H1 (cell line): ENCODE measurements at places on chromosomes 3 and 15.

- no peak for DNase-seq
Measured at GRCh38 chr3:122902326-122902725, 107.5 kb downstream of the SLC49A4 start.

DNA sequence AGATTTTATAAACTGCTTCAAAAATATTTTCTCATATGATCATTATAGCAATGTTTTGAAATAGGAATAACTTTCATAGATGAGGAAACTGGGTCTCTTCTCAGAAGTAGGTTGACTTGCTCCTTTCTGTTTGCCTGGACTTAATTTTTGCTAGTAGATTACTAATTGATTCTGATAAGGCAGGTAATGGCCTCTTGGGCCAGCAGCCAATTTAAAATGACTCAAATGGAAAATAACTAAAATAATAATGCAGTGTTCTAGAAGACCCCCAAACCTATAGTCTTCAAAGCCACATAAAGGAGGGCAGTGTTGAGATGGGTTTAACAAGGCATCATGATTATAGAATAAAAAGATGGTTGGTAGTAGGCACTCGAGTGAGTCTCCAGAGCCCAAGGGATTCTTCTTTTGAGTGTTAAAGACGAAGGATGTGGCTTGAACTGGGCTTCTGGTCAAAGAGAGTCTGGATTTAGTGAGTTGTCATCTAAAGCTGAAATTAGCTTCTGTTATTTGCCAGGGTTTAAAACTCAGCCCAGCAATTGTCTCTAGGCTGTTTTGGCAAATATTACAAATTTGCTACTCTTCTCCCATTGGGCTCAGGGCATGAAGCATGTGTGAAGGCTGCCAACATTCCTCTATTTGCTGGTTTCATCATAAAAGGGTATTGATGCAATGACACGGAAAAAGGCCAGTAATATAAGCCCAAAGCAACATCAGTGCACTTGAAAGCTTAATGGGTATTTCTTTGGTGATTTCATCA lies 297.1 kb upstream of the MEIS2 start:
- no peak for DNase-seq

- DNase-seq, result no peak
Measured at GRCh38 chr3:13417166-13417947, 2.8 kb downstream of the NUP210 start.

- DNase-seq, result no peak
Measured at GRCh38 chr15:55475842-55476241, 32.2 kb downstream of the DNAAF4 start.

GRCh38 chr3:195040094-195040493 lies 230.9 kb downstream of the XXYLT1 start:
- DNase-seq, result no peak

DNA sequence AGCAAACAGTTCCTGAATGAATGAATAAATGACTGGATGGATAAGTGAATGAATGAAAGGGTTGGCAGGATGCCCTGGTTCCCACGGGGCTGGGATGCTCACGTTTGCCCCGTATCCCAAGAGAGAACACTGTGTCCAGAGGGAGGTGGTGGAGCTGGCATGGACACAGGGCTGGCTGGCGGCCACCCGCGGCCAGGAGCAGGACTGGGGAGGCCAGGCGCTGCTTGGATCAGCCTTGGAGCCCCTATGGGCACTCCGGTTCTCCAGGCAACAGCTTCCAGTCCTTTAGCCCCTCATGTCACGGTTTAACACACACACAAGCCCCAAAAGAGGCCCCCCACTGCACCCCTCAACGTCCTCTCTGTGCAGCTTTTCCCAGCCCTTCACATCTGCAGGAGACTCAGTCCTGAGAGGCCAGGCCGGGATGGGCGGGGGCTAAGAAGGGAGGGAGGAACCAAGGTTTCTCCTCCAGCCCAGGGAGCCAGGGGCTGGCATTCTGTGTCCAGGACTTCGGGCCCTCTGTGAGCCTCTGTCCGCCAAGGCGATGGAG lies 86.0 kb upstream of the ALDH1L1 start:
- no peak for DNase-seq

DNA sequence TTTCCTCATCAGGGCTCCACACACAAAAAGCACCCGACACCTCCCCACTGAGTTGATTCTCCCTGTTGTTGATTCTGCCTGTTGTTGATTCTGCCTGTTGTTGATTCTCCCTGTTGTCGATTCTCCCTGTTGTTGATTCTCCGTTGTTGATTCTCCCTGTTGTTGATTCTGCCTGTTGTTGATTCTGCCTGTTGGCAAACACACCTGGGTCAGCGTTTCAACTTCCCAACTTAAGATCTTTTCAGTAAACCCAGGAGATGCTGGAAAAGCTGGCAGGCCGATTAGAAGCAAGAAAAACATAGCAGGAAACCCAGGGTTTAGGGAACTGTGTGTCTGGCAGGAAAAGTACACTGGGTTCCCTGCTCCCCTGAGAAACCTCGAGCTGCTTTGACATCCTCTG lies 47.9 kb downstream of the TNK2 start:
- no peak for DNase-seq

GRCh38 chr3:41193794-41194539 lies 5.3 kb upstream of the CTNNB1 start:
- DNase-seq, result no peak

DNA sequence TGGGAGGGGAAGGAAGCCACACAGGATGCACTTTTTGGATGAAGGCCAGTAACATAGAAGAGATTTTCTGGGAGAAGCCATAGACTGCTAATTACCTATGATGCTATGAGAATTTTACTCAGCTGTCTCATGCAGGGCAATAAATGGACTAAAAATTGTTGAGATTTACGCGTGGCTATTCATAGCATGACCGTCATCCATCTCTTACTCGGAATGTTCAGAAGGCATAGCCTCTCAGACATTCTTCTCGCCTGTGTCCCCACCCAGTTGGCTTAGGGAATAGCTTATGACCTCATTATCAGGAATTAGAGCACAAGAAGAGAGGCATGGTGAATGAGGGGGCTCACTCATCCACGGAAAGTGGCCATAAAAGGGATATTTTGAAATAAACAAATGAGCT lies 107.9 kb upstream of the ATP10A start:
- no peak for DNase-seq

DNA sequence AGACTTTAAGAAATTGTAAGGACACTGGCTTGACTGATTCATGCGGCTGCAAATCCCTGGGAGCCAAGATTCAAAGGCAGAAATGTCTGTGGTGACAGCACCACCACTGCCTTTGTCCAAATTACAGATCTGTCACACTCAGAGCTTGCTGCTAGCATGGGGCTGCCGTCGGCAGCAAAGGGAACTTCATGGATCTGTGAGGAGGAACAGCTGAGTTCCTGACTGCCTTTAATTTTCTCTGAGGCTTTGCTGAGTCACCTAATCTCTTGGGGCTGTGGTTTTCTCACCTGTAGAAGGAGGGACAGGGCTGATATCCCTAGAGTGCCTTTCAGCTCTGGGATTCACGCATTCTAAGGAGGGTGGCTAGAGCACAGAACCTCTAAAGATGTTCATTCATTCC lies 4.1 kb upstream of the PAK6 start:
- DNase-seq, result no peak

- DNase-seq, result peak; percentile 86
Measured at GRCh38 chr15:72199721-72200212, 2.2 kb upstream of the GRAMD2A start.

GRCh38 chr15:42456971-42457370 lies 34.0 kb downstream of the ZNF106 start:
- DNase-seq, result no peak

DNA sequence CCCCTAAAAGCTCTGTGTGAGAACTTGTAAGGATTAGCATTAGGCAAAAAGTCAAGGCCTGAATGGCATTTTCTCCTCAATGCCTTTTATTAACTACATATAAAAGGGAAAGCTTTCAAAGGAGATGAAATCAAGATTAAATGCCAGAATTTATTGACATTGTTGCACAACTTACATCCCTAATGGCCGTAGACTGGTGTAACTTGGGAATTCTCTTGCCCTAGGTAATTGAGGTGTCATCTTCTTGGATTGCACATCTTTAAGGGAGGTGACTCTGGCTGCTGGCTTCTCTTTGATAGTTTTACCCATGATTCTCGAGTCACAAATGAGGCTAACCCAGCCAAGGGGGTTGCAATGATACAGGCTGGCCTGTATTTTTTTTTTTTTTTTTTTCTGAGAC lies 249.1 kb downstream of the TBL1XR1 start:
- no peak for DNase-seq

- DNase-seq, result no peak
Measured at GRCh38 chr3:72481542-72481941, 366.7 kb downstream of the SHQ1 start.

DNA sequence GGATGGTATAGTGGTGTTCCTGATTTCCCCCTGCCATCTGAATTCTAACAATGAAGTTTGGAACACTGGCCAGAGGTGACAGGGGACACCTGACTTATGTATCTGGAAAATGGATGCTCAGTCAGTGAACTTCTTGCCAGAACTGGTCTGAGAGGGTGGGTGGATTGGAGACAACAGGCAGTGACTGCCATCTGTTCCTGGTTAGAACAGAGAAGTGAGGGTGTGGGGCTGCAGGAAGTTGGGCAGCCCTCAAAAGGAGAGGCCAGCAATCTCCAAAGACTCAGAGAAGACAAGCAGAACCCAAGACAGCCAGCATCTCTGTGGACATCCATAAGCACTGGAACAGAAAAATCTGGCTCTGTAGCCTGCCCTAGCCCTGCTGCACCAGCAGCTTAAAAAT lies 50.5 kb downstream of the ANP32A start:
- DNase-seq, result no peak

- no peak for DNase-seq
Measured at GRCh38 chr3:121463745-121464144, 82.0 kb downstream of the POLQ start.

DNA sequence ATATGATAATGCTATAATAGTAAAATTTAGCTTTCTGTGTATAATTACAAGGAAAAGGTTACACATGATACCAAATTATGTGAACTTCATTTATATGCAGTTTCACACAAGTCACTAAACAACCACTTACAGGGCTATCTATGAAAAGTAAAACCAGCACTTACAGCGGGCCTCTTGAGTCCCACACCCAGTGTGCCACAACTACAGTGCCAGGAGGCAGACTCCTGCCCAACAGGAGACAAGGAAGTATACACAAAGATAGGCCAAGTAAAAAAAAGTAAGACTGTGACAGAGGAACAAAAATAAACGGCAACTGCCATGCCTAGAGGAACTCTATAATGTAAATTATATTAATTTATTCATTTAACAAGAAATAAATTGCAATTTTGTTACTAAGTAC lies 53.4 kb upstream of the NEK10 start:
- DNase-seq, result no peak

DNA sequence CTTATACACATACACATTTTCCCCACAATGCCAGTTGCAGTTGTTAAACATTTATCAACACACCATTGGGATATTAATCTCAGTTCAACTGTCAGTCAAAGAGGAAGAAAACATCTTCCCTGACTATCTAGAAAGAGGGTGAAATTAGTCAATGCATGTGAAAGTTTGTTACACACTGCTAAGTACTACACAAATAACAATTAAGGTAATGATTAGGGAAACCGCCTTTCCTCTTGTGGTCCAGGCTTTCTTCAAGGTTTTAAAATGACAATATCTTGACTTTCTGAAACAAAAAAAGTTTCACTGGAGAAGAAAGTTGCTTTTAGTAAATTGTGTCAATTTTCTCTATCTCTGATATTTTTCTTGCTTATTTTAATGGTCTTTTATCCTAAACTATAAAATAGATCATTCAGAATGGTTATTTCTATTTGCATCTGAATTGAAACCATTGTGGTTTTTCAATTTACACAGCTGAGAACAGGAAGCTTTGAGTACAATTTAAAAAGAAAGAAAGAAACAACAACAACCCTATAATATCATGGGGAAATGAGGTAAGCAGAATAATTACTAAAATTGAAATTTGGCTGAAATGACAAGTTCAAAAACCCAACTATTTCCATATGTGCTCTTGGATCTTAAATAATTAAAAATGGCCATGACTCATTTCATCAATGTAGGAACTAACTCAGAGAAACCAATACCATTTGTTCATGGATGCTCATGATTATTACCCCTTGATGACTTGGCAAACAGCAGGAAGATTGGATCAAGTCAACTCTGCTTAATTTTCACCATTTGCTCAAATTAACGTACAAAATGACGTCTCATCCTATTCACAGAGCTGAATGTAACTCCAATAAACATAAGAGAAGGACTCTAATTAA lies 31.7 kb downstream of the GPR149 start:
- DNase-seq, result no peak

- DNase-seq, result no peak
Measured at GRCh38 chr15:68646156-68646555, 67.4 kb downstream of the CORO2B start.
